ENCODE measurements at places on chromosomes 5 and 9.

DNA sequence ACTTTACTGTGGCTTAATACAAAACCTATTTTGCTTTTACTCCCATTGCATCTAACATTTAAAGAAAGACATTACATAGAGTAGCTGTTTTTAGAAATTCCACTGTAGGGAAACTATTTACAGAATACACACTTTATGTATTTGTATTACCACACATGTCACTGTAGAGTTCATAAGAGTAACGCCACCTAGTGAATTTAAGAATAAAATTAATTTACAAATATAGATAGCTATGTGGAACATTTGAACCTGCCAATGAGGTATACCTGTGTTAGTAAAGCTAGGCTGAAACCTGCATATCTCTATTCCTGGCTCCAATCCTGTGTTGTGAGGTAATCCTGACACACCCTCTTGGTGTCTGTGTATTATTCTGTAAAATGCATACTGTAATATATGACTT, 234.4 kb downstream of the MAST4 start:
- no peak for DNase-seq

- DNase-seq: no peak
Measured at GRCh38 chr9:131008909-131009618, at the start of gene LAMC3. LAMC3 (plus strand) TSS chr9:131009174; CDS start chr9:131009215, 41 bp downstream.

DNA sequence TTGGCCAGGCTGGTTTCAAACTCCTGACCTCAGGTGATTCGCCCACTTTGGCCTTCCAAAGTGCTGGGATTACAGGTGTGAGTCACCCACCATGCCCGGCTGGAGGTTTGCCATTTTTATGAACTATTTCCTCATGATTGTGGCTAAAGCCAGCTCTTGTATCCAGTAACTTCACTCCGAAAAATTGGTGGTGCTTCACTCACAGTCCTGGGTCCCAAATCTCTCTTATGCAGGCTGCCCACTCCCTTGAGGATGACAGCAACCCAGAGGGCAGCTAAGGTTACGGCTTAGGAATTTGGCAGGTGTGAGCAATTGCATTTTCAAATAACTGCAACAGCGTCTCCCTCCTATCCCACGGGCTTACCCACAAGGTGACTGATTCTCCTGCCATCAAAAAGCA, 23.4 kb upstream of the FUBP3 start:
- DNase-seq: no peak

DNA sequence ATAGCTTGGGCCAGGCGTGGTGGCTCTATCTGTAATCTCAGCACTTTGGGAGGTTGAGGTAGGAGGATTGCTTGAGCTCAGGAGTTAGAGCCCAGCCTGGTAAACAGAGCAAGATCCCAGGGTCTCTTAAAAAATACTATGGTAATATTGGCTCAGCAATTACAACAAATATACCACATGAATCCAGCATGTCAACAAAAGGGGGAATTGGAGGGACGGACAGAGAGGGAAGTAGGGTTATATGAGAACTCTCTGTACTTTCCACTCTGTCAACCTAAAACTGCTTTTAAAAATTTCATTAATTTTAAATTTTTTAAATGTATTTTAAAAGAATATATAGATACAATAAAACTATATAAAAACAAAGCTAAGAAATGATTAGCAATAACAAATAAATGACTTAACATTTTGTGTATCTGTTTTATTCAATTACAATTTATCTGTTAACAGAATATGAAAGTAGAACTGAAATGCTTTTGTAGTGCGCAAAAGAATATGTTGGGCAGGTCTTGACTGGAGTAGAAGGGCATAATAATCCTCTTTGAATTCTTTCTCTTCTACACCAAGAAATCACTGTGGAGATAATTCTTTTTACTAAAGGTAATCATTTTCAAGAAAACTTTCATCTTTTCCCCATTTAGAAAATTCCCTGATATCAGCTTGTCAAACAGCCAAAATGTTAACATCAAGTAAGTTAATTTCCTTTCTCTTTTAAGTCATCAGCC, 12.9 kb upstream of the CDC42SE2 start:
- DNase-seq: no peak

DNA sequence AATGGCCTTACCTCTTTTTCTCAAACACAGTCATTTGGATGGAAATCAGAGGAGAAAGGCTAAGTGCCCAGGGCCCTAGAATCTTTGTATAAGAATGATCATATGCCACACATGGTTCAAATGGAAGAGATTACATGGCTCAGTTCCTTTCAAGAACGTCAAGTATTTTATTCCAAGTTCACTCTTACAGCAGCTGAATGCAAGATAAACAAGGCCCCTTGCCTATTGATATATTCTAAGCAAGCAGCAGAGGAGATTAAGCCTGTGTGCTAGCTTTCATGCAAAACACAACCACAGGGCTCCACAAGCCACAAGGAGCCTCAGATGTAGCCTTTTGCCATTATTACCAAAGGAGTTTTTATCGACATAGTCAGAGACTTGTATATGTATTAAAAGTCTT, 55.3 kb upstream of the SLCO6A1 start:
- DNase-seq: no peak

DNA sequence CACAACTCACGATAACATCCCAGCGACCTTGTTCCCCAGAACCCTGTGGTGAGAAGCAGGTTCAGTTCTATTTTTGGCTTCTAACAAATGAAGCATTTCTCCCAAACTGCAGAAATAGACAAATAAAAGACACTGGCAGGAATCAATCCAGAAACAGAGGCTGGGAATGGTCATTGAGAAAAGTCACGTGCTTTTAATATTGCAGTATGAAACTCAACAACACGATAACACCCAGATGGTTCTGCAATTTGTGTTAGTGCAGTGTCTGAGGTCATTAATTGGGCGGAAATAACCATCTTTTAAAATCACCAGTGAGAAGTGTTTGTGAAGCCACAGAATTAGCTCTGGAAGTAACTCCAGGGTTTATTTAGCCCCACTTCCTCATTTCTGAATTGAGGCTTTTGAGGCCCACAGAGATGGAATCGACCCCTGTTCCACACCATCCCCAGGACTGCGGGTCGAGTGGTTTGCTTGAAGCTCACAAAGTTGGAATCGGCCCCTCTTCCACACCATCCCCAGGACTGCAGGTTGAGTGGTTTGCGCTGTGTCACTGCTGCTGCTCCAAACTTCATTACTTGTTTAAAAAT, 164.7 kb upstream of the IRX4 start:
- DNase-seq: no peak

Data from stimulated activated CD8-positive, alpha-beta memory T cell treated with anti-CD3 and anti-CD28 coated beads, Interleukin-7, amount 100 ng/mL, for 1 hour (primary cell).